ENCODE measurements at places on chromosomes 5 and 9.

- DNase-seq = no peak
Measured at GRCh38 chr9:77871483-77871882, 160.1 kb downstream of the GNAQ start.

DNA sequence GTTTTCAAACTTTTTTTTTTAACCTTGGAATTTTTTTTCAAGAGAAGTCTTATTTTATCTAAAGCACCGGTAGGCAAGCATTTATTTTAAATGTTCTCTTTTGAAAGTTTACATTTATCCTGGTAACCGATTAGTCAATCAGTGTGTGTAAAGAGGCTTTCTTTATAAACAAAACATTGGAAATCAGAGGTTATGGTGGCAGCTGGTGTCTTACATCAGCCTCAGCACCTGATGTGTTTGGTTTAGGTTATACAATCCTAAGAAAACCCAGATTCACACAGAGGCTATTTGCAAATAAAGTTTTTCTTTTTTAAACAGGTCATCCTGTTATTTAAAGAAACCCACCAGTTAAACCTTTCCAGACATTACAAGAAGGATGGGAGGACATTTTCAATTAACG, 173.3 kb upstream of the GDNF start:
- DNase-seq = no peak

DNA sequence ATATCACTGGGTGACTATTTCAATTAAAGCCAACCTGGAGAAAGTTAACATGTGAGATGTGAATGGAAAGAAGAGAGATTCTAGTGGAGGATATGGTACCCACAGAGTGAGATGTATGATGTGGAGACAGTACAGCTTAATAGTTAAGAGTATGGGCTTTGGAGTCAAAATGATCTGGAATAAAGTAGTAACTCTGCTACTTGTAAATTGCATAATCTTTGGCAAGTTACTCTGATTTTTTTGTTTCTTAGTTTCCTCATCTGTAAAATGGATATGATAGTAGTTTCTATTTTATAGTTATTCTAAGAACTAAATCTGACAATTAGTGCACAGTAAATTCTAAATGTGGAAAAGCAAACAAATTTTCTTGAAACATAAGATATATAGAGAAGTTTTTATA, 79.2 kb downstream of the ISOC1 start:
- no peak for DNase-seq

- peak; percentile 83 for DNase-seq
Measured at GRCh38 chr9:124852829-124853531, at the start of gene WDR38. Gene WDR38, plus strand, starts transcription at chr9:124853460. Its CDS starts 72 bp downstream, at chr9:124853532.

DNA sequence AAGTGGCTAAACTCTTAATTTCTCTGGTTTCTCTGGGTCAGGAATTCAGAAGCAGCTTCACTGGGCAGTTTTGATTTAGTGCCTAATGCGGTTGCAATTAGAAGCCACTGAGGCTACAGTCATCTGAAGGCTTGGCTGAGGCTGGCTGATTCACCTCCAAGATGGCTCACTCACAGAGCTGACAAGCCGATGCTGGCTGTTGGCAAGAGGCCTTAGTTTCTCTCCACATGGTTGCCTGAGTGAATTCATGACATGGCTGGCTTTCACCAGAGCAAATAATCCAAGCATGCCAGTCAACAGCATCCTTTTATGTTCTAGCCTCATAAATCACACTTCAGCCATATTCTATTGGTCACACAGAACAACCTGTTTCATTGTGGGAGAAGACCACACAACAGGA, 2.8 kb upstream of the CDK7 start:
- DNase-seq = no peak

- no peak for DNase-seq
Measured at GRCh38 chr9:114571391-114571790, 16.2 kb upstream of the ATP6V1G1 start.

GRCh38 chr9:35490910-35491465, 1.1 kb downstream of the RUSC2 start:
- DNase-seq = no peak

DNA sequence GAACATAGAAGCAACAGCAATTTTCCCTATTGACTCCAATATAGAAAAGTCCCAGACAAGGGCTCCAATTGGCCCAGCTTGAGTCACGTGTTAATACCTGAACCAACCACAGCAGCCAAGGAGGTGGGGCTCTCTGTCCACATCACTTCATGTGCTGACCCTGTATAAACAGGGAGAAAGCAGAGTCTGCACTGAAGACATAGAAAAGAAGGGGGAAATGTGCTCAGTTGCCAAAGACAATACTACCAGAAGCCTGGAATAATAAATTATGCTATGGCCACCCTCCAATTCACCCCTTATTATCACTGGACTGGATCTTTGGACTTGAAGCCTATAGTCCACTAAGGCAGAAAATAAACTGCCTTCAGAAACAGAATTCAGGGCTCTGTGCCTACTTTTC, 275.4 kb downstream of the EPB41L4A start:
- DNase-seq = no peak

DNA sequence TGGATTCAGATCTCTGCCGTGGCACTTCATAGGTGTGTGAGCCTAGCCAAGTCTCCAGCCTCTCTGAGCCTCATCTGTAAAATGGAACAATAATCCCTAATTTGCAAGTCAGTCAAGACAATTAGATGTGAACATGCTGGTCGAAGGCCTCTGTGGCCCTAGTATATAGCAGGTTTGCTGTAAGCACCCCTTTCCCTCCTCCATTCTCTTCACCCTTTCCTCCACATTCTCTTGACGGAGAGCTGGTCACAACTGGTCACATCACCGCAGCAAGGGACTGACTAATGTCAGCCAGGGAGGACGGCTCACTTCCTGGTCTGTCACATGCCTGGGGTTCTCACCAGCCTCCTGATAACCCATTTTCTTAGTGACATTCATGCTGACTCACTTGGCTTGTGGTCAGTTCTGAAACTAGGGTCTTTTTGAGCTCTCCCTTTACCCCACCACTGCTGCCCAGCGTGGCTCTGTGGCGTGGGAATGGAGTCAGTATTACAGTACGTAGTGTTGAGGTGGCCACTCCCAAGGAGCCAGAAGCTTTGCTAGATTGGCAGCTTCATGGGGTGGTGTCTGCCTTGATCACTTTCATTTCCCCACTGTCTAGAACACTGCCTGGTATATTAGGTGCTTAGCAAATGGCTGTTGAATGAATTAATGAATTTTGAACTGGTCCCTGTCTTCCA, 47.8 kb downstream of the ERGIC1 start:
- no peak for DNase-seq

- DNase-seq = no peak
Measured at GRCh38 chr5:173704615-173705511, 88.4 kb upstream of the BOD1 start.

- DNase-seq = no peak
Measured at GRCh38 chr5:132277256-132277655, 16.9 kb upstream of the SLC22A4 start.

- DNase-seq = no peak
Measured at GRCh38 chr5:117131048-117131679, 556.5 kb upstream of the SEMA6A start.

DNA sequence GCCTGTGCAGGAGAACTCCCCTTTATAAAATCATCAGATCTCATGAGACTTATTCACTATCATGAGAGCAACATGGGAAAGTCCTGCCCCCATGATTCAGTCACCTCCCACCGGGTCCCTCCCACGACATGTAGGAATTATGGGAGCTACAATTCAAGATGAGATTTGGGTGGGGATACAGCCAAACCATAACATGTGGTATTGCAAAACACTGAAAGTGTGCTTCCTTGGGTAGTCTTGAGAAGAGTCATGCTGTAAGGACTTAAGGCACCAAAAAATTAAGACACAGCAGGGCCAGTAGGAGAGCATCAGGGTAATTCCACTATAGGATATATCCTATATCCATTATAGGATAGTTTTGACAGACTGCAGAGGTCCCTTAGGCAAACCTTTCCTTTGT, 29.4 kb upstream of the GDNF start:
- DNase-seq = no peak

- DNase-seq = no peak
Measured at GRCh38 chr5:123482258-123482657, 29.7 kb upstream of the CSNK1G3 start.

GRCh38 chr9:131660466-131661405, 79.1 kb downstream of the RAPGEF1 start:
- no peak for DNase-seq

GRCh38 chr9:69579760-69580581, 92.2 kb downstream of the APBA1 start:
- no peak for DNase-seq

GRCh38 chr9:80951675-80952074, 737.7 kb downstream of the TLE1 start:
- no peak for DNase-seq

GRCh38 chr9:5529683-5530221, 19.4 kb downstream of the PDCD1LG2 start:
- no peak for DNase-seq
